ENCODE measurements at places on chromosomes 4 and X.

DNA sequence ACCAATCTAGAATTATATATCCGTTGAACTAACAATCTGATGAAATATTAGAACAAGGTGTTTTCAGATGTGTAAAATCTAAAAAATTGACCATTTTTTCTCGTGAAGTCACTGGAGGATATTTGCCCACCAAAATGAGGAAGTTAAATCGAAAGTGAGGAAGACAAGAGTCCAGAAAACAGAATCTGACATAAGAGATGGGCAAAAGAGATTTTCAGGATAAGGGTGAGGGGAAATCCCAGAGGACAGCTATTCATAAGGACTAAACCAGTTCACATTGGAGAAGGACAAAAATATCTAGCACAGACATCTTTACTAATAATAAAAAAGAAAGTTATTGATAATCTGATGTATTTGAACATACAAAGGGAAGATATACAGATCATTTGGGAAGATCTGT is 18.7 kb upstream of the ALG13 start:
- DNase-seq: no peak

GRCh38 chr4:148481636-148482035 is 39.4 kb upstream of the NR3C2 start:
- no peak for DNase-seq

DNA sequence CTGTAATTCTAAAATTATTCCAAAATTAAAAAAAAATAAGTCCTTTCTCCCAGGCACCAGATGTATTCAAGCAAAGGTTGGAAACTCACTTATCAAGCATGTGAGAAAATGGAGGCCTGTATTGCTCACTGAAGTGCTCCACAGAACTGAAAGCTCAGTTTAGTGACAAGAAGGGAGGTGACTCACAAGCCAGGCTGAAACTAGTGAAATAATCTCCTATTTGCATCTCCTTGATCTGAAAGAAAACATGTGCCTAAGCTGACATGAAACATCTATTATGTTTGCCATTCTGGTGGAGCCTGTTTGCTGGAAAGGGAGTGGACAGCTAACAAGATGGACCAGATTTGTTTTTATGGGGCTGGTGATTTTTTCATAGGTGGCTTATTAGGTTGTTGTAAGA is 54.0 kb upstream of the AMELX start:
- DNase-seq: no peak

GRCh38 chr4:118760092-118760491 is 74.9 kb downstream of the METTL14 start:
- no peak for DNase-seq

GRCh38 chr4:32337403-32337802 is 1617.2 kb downstream of the PCDH7 start:
- DNase-seq: no peak

DNA sequence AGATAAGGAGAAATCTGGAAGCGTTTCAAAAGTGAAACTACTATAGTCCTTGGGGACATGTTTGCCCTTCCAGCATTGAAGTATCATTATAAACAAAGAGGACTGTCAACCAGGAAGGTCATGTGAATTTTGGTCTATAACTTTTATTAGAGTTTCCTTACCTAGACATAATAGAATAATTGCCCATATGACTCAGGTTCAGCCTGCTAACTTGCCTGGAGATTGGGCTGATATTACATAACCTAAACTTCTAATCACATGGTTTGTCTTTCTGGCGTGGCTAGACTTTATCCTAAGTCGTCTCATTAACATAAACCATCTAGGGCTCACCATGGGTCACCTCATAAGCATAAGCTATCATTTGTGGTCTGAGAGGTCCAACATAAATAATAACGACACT is 775.9 kb downstream of the CENPC start:
- DNase-seq: no peak

GRCh38 chr4:63717384-63717783 is 691.9 kb downstream of the TECRL start:
- no peak for DNase-seq

DNA sequence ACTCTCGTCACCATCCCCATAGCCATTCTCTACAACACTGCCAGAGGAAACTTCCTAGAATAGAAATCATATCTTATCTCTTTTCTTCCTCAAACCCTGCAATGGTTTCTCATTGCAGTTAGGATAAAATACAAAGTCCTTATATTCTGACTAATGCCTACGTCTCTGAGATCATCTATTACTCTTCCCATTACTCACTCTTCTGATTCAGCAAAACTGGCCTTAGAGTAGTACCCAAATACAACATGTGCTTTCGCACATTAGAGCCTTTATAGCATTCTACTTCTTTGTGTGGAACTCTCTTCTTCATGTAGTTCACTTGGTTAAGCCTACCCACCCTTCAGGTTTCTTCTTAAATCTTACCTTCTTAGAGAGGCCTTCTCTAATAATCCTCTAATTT is 28.0 kb downstream of the LHFPL1 start:
- no peak for DNase-seq

DNA sequence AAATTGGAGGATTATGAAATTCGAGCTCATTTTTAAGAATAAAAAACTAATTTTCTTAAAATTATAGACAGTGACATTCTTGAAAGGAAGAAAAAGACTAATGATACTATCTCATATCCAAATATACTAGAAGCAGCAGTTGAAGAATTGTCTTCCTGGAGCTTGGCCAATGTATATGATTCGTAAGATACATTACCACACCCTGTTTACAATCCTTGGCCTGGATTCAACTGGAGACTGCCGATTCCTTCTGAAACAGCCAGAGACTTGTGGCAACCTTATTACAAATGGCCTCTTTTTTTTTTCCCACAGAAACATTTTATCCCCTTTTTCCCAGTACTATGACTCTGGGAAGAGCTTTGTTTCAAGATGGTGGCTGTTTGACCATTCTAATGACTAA is 571.2 kb upstream of the FAT1 start:
- DNase-seq: no peak

- peak; percentile 80 for DNase-seq
Observed at GRCh38 chr4:973431-974397, at the start of gene DGKQ. TSS of gene DGKQ (minus strand) at chr4:973569. CDS start at chr4:973482, 87 bp downstream.

- no peak for DNase-seq
Observed at GRCh38 chrX:130081421-130082045, 28.8 kb downstream of the ELF4 start.

GRCh38 chrX:86930419-86930818 is 587.2 kb upstream of the KLHL4 start:
- no peak for DNase-seq

All from memory B cell (primary cell).